ENCODE measurements at places on chromosomes 7 and 10.

DNA sequence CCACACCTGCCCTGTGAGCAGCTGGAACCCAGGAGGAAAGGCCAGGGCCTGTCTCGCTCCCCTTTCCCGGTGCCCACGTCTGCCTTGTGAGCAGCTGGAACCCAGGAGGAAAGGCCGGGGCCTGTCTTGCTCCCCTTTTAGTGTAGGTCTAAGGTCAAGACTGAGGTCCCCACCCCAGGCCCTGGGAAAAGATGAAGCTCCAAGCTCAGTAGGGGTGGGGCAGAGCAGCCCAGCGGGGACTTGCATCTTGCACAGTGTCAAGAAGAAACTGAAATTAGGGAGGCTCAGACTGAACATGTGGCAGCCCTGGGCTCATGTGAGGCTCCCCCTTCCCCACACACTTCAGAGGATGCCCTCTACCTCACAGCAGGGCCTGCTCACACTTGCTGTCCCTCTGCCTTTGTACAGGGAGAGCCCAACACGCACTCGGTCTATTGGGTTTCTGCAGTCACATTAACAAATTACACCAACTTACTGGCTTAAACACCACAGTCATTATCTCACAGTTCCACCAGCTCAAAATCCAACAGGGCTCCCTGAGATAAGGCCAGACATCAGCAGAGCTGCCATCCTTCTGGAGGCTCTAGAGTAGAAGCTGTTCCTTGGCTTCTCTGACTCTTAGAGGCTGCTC is 12.4 kb downstream of the POLL start:
- no peak overlapping the region for H3K27ac ChIP-seq
- no peaks in the 10 kb centered on the region for H3K36me3 ChIP-seq
- H3K27me3 ChIP-seq, result no peaks in the 10 kb centered on the region
- no peaks in the 10 kb centered on the region for H3K4me1 ChIP-seq
- no peak for DNase-seq

GRCh38 chr10:70850097-70850496 is 34.3 kb downstream of the SGPL1 start:
- no peak overlapping the region for H3K4me3 ChIP-seq
- no peaks in the 10 kb centered on the region for H3K27me3 ChIP-seq
- no peak overlapping the region for H3K27ac ChIP-seq
- no peak for DNase-seq
- peaks cover 5% of the 10 kb centered on the region for H3K4me1 ChIP-seq
- peaks cover 77% of the 10 kb centered on the region for H3K36me3 ChIP-seq

GRCh38 chr7:94368371-94368791 is 26.3 kb upstream of the COL1A2 start:
- H3K27ac ChIP-seq, result peak overlapping the region; percentile 15
- no peaks in the 10 kb centered on the region for H3K27me3 ChIP-seq
- DNase-seq, result no peak
- no peak overlapping the region for H3K4me3 ChIP-seq
- no peaks in the 10 kb centered on the region for H3K36me3 ChIP-seq

DNA sequence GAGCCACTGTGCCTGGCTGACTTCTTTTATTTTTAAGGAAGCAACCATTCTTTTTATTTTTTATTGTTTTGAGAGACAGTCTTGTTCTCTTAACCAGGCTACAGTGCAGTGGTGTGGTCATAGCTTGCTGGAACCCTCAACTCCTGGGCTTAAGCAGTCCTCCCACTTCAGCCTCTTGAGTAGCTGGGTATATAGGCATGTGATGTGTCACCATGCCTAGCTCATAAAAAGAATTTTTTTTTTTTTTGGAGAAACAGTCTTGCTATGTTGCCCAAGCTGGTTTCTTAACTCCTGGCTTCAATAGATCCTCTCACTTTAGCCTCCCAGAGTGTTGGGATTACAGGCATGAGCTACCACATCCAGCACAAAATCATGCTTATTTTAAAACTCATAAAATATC is 5.8 kb downstream of the MCU start:
- no peak overlapping the region for H3K4me3 ChIP-seq
- no peaks in the 10 kb centered on the region for H3K27me3 ChIP-seq
- no peak overlapping the region for H3K27ac ChIP-seq
- H3K36me3 ChIP-seq, result 0 out of 2 replicates have a peak, but pooled peaks cover 3% of the 10 kb centered on the region

DNA sequence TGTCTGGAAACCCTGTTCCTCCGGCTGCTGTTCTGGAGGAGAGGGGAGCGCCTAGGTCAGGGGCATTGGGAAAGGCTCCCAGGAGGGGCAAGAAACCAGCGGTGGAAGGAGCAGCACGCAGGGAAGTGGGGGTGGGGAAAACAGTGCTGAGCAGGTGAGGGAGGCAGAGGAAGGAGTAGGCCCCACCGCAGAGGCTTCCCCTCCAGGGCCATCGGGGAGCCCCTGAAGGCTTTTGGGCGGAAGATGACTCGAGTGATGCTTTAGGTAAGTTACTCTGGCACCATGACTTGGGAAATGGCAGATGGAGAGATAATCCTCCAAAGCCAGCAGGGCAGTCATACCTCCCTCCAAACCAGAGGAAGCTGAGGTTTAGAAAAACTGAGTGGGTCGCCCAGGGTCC is 106.5 kb upstream of the ANLN start:
- no peak overlapping the region for H3K27ac ChIP-seq
- no peaks in the 10 kb centered on the region for H3K36me3 ChIP-seq
- no peak overlapping the region for H3K4me3 ChIP-seq
- no peaks in the 10 kb centered on the region for H3K27me3 ChIP-seq
- peaks cover 16% of the 10 kb centered on the region for H3K4me1 ChIP-seq

DNA sequence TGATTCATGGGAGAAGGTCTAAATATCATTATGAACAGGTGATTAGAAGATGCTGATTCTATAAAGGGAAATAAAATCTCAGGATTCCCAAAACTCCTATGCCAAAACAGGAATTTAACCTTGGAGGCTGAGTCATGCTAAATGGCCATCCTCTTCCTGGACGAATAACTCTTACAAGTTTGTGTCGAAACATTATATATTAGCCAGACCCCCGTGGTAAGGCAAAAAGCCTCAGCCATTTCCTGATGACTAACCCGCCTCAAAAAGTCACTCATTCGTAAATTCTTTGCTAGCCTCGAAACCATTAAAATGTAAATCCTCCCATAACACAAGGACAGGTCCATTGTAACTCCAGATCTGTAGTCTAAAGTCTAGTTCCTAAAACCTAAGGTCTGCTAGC is 32.0 kb downstream of the CUL2 start:
- peak overlapping the region; percentile 87 for H3K27ac ChIP-seq
- H3K27me3 ChIP-seq, result no peaks in the 10 kb centered on the region
- peaks cover 25% of the 10 kb centered on the region for H3K4me1 ChIP-seq
- peaks cover 66% of the 10 kb centered on the region for H3K36me3 ChIP-seq
- no peak for DNase-seq
- H3K4me3 ChIP-seq, result no peak overlapping the region

DNA sequence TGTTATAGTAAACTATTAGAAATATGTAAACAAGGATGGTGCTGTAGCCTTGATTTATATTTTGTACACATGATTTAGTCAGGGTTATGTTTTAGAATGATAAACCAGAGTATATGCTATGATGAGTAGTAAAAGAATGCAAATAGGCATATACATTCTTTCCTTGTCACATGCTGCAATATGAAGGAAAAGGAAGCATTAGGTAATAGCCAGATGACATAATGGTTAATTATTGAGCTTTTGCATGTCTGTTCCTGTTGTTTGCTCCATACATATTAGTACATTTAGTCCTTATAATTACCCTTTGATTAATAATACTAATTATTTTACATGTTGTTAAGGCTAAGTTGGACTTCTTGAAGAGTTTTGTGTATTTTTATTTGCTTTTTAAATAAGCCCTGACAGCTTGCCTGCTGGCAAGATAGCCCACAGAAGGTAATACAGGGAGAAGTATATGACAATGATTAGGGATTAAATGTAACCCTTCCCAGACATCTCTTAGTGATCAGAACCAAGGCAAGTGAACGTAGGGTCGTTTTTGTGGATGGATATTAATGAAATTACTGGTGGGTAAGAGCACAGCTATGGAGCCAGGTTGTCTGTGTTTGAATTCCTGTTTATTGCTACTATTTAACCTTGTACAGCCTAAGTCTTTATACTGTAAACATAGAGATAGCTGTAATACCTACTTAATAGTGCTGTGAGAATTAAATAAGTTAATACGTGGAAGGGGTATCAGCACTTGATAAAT is 68.4 kb downstream of the PHTF2 start:
- peaks cover 19% of the 10 kb centered on the region for H3K4me1 ChIP-seq
- peak overlapping the region; percentile 80 for H3K27ac ChIP-seq
- no peaks in the 10 kb centered on the region for H3K27me3 ChIP-seq
- no peak for DNase-seq

DNA sequence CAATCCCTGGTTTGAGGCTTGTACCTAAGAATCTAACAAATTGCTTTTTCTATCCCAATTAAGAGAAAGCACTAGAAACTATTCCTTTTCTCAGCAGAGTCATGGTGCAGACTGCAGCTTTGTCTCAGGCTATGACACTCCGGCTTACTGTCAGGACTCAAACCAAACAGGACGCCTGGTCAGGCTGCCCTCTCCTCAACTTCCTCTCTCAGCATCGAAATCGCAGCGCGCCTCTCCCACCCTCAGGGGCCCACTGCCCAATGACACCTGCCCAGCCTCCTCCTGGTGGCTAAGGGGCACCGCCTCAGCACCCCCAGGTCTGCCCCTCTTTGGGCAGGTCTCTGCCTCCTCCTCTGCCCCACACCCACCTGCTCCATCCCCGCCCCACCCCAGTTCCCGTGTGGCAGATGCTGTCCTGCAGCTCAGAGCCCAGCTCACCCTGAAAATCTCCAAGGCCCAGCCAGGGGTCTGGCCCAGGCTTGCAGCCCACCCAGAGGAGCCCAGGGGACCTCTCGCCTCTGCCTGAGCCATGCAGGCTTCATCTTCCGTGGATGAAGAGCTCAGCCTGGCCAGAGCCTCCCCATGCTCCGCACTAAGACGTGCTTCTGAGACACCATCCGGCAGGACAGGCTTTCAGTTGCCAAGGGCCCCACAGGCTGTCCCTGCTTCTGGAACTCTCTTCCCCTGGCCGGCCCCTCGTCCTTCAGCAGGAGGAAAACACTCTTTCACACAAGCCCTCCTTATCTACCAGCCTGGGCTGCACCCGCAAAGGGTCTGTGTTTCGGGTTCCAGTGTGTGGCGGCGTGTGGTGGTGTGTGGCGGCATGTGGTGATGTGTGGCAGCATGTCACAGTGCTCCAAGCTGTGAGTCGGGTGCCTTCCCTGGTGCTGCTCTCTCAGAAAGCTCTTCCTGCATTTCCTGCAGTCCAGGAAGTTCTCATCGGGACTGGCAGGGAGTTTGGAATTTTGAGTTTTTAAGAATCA is 16.4 kb upstream of the PTPRN2 start:
- no peak overlapping the region for H3K27ac ChIP-seq
- no peaks in the 10 kb centered on the region for H3K27me3 ChIP-seq
- no peaks in the 10 kb centered on the region for H3K4me1 ChIP-seq
- no peak for DNase-seq

DNA sequence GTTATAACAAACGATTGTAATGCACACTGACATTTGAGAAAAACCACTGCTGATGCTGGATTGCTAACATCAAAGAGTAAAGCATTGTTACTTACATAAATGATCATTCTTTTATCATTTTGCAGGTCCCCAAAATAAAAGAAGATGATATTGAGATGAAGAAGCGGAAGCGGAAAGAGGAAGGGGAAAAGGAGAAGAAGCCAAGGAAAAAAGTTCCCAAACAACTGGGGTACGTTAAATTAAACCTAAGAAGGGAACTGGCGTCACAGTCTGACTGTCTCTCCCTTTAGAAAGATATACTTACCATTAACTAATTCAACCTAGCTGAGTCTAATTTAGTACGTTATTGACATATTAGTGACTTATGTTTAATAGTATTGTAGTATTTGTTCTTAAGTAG is 28.1 kb downstream of the UBN2 start:
- no peak overlapping the region for H3K4me3 ChIP-seq
- H3K27ac ChIP-seq, result no peak overlapping the region
- no peaks in the 10 kb centered on the region for H3K27me3 ChIP-seq
- peaks cover 52% of the 10 kb centered on the region for H3K36me3 ChIP-seq
- DNase-seq, result no peak

DNA sequence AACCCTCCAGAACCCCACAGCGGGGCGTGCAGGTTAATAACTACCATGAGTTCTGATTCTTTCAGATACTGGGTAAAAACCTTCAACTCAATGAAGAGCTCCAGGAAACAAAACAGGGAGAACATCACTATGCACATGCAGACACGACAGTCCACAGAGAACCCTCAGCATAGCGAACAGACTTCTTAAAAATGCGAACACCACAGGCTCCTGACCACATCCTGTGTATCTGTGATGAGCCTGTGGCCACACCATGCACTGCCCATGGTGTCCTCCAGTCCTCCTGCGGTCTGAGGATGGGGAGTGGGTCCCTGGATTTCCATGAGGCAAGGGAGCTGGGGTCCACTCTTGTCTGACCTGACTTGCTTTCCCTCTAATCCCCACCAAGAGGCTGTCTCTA is 107.2 kb downstream of the COBL start:
- DNase-seq, result no peak
- H3K36me3 ChIP-seq, result no peaks in the 10 kb centered on the region
- no peaks in the 10 kb centered on the region for H3K4me1 ChIP-seq
- H3K4me3 ChIP-seq, result no peak overlapping the region
- H3K27ac ChIP-seq, result no peak overlapping the region

GRCh38 chr10:120945182-120945581 is 94.0 kb downstream of the WDR11 start:
- no peak overlapping the region for H3K4me3 ChIP-seq
- no peaks in the 10 kb centered on the region for H3K27me3 ChIP-seq
- H3K36me3 ChIP-seq, result no peaks in the 10 kb centered on the region
- H3K4me1 ChIP-seq, result peaks cover 10% of the 10 kb centered on the region
- no peak for DNase-seq
- H3K27ac ChIP-seq, result peak overlapping the region; percentile 19

DNA sequence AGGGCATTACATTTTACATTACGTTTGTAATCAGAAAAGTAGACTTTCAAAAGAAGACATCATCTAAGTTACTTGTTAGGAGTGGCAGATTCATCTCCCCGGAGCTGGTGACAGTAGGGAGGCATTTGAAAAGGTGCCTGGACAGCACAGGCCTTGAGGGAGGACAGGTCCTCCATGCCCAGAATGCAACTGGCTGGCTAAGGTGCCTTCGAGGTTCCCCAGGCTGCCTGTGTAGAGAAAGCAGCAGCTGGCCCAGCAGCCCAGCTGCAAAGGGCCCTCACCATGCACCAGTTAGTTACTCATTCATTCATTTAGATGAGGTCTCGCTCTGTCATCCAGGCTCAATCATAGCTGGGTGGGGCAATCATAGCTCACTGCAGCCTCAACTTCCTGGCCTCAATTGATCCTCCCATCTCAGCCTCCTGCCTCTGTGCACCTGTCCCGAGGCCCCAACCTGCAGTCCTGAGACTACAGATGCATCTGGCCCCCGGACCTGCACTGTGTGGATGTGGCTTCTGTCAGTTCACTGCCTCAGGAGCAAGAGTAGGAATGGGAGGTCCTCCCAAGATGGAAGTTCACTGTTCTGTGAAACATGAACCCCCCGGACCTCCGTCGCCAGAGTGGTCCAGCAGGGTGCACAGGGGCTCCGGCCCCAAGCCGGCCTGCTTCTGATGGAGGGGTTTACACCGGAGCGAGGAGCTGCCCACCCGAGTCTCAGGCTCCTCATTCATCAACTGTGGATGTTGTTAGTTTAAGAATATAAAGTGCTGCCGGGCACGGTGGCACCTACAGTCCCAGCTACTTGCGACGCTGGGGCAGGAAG is 36.6 kb downstream of the PRKAG2 start:
- no peaks in the 10 kb centered on the region for H3K27me3 ChIP-seq
- H3K4me3 ChIP-seq, result no peak overlapping the region
- H3K36me3 ChIP-seq, result no peaks in the 10 kb centered on the region
- no peak overlapping the region for H3K27ac ChIP-seq
- DNase-seq, result peak; percentile 45
- H3K4me1 ChIP-seq, result no peaks in the 10 kb centered on the region

All from RWPE2 (cell line).